NCI-H2171 (cell line): ENCODE measurements at places on chromosomes 5 and 9.

GRCh38 chr9:13939701-13940490 is 374.0 kb downstream of the NFIB start:
- no peak for DNase-seq

DNA sequence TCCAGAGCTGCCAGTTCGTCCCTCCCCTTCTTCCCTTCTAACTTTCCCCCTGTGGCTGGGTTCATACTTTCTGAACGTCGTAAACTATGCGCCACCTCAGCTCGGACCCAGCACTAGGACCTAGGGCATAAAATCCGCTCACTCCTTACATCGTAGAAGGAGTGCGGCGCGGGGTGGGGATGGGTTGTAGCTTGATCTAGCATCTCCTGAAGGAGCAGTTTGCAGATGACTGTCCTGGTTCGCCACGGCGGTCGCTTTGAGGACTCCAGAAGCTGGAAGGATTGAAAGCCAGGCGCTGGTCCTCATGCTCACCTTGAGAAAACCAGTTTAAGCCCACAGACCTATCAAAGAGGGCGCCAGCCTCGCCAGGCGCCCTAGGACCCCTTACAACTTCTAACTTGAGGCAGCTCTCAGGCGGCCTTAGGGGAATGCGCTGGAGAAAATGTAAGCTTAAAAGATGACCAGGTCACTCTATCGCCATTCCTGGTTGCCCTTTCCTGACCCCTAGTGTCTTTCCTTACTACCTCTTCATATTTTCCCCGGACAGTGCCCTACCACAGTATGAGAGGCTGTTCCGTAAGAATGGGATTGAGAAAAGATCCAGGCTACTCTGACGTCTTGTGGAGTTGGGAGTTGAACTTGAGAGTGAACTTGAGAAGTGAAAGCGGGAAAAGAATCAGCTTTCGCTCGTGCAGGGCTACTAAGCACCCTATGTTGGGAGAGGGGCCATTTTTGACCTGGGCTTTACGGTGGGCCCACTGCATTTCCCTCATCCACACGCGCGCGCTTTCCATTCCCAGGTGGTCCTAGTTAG is 2.8 kb downstream of the RORB start:
- DNase-seq: no peak

GRCh38 chr9:133754688-133755227 is 16.6 kb upstream of the SARDH start:
- DNase-seq: no peak

- no peak for DNase-seq
Measured at GRCh38 chr9:121349009-121349408, 21.0 kb downstream of the STOM start.

DNA sequence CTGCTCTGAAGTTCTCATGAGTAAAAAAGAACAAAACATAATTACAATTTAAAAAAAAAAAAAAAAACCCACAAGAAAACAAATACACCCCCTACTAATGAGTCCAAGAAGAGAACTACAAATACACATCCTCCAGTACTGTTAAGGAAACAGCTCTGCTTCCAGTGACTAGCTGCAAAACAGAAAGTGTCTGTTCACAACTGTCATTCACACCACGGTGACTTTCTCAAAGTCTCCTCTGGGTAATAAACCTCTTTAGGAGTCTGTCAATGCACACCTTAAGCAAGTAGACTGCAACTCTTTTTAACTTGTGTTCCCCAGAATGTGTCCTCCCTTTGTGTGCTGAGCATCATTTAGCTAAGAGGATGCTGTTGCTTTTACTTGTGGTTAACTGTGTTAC is 6.2 kb downstream of the REEP5 start:
- no peak for DNase-seq

GRCh38 chr5:141597814-141598213 is 21.0 kb downstream of the DIAPH1 start:
- DNase-seq: no peak

GRCh38 chr5:179258922-179259730 is 86.1 kb downstream of the ADAMTS2 start:
- DNase-seq: no peak

DNA sequence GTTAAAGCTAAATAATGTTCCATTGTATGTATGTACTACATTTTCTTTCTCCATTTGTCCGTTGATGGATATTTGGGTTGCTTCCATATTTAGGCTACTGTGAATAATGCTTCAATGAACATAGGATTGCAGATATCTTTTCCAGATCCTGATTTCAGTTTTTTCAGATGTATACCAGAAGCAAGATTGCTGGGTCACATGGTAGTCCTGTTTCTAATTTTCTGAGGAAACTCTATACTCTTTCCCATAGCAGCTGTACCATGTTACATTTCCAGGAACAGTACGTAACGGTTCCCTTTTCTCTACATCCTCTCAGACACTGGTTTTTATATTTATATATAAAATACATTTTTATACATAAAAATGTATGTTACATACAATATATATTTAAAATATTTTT is 121.8 kb downstream of the GCNT1 start:
- DNase-seq: no peak

- DNase-seq: no peak
Measured at GRCh38 chr9:98575379-98576346, 133.1 kb downstream of the GABBR2 start.

GRCh38 chr9:104025104-104025503 is 69.0 kb upstream of the SMC2 start:
- DNase-seq: no peak

DNA sequence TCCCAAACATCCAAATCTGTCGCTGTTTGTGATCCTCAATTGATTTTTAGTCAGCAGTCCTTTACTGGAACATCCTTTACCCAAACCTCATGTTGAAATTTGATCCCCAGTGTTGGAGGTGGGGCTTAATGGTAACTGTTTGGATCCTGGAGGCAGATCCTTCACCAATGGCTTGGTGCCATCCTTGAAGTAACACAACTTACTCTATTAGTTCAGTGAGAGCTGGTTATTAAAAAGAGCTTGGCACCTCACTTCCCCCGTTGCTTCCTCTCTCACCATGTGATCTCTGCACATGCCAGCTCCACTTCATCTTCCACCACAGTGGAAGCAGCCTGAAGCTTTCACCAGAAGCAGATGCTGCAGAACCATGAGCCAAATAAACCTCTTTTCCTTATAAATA is 40.3 kb downstream of the DNAJB5 start:
- DNase-seq: no peak

- DNase-seq: no peak
Measured at GRCh38 chr5:178241231-178241663, 8.6 kb upstream of the PHYKPL start.
